ENCODE measurements at places on chromosomes 2 and 18. TPM values are rescaled to one million over a fixed set of nuclear protein-coding genes. Genes with fewer than 3 reads are reported as not detected.

Gene SEPTIN10
- 32.1 TPM for total RNA-seq

Gene ANTXR1
- total RNA-seq = 127 TPM

Gene CCNT2
- total RNA-seq = 8.7 TPM

Gene COA5
- 16.6 TPM for total RNA-seq

Gene LCT
- total RNA-seq = 0.03 TPM

Gene TUBB6
- 205 TPM for total RNA-seq

Measured in A549 treated with AZD2906 at 1 μM for 4 hours (cell line).